ENCODE measurements at places on chromosomes 7 and 10.

- no peak for DNase-seq
Measured at GRCh38 chr7:2602406-2603043, 29.3 kb upstream of the TTYH3 start.

DNA sequence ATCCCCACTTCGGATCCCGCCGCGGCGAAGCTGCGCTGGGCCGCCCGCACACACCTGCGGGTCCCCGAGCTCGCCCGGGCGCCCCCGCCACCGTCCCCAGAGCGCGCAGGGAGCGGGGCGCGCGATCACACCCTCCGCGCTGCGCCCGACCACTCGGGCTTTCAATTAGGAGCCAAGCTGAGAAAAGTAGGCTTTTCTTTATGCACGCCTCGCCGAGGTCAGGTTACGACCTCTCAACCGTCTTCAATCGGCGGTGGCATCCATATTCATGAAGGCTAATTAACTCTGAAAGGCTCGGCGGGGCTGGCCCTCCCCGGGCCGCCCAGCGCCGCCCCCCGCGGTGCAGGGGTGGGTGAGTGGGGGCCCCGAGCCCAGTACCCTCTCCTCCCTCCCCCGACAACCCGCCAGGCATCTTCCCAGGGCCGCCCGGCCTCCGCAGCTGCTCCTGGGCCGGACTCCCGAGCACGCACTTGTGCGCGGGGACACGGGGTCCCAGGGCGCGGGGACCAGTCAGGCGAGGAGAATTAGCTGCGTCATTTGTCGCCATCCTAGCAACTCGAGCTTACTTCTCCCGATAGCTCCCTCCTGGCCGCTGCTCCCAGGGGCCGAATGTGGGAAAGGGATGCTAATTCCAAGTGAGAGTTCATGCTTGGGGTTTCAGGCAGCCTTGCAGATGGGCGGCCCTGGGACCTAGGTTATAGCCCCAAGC lies 155.5 kb upstream of the LYZL2 start:
- no peak for DNase-seq

GRCh38 chr10:30705101-30705624 lies 75.6 kb upstream of the LYZL2 start:
- DNase-seq = no peak

DNA sequence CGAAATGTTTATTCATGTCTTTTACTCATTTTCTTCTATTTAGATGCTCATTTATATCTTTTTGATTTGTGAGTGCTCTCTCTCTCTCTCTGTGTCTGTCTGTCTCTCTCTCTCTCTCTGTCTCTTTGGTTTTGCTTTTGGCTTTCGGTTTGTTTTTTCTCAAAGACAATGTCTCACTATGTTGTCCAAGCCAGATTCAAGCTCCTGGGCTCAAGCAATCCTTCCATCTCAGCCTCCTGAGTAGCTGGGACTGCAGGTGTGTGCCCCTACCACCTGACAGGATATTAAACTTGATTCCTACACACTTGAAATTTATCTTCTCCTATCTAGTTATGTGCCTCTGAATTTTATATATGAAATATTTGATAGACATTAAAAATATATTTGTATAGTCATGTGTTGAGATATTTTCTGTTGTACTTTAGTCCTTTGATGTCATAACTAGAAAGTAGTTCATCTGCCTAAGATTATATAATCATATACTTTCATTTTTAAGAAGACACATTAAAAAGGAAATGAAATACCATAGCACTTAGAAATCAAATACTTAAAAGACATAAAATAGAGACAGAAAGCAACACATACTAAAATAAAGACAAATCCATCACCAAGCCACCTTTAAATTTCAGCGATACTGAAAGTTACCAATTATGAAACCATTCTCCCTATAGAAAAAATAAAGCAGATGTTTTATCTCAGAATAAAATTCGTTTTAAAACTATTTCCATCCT lies 68.1 kb upstream of the SFMBT2 start:
- DNase-seq = no peak

DNA sequence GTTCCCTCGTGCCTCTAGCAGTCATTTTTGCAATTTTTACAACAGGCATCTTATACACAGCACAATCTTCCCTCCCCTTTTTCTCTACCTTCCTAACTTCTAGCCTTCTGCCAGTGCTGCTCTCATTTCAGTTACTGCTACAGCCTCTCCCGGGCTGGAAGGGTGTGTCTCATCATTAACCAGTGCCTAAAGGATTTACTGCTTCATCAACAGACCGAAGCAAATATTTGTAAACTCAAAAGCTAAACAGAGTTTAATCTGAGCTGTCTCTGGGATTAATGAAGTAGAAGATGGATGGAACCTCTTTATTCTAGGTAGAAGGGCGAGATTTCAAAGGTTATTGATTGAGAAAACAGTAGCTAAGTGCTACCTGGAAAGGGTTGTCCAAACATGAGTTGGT lies 94.3 kb downstream of the PRPF18 start:
- DNase-seq = no peak

Data from stimulated activated CD4-positive, alpha-beta T cell treated with anti-CD3 and anti-CD28 coated beads, Interleukin-1b, Interleukin-23, amount 100 ng/mL, for 1 hour (primary cell).